ENCODE measurements at places on chromosomes 3 and 15. TPM values are rescaled to one million over a fixed set of nuclear protein-coding genes. Genes with fewer than 3 reads are reported as not detected.

PEX5L gene
- total RNA-seq, result not detected

DNAH12 gene
- total RNA-seq, result not detected

ARGFX gene
- total RNA-seq, result not detected

DPPA2 gene
- total RNA-seq, result not detected

SH2D7 gene
- total RNA-seq, result not detected

NOX5 gene
- total RNA-seq, result 0.39 TPM

LRRC34 gene
- total RNA-seq, result 1.9 TPM

PIGB gene
- 8.7 TPM for total RNA-seq

All from epithelial cell of alveolus of lung (primary cell).